Effector memory CD8-positive, alpha-beta T cell (primary cell): ENCODE measurements at places on chromosomes 1 and 21.

DNA sequence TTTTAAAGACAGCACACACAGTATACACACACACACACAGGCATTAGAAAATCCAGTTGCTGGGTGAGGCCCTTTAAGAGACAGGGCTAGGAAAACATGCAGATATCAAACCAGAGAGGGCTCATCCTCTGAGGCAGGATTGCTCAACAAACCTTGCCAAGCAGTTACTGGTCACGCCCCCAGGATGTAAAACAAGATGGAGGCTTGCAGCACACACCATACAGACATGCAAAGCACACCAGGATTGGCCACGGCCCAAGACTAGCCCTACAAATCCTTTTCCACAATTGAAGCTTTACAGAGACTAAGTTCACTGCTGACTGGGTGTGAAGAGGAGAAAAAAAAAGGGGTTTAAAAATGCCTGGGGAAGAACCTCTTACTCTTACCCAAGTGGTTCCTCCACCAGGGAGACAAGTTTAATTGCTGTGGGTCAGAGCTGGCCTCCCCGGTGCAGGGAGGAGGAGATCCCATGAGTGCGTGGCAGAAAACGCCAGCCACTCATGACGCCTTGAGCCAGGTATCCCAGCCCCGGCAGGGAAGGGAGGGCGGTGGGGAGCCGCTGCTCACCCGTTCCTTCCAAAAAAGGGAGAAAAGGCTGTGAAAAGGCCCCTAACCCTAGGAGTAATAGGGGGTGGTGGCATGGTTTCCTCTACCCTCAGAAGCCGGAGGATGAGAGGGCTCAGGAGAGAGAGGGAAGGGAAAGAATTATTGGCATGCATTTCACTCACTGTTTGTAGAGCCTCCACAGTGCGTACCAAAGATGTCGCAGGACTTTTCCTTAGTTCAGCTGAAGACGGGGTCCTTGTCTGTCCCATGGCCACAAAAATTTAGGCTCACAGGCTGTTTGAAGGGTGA, 594.6 kb upstream of the ZP4 start:
- no peak for DNase-seq

DNA sequence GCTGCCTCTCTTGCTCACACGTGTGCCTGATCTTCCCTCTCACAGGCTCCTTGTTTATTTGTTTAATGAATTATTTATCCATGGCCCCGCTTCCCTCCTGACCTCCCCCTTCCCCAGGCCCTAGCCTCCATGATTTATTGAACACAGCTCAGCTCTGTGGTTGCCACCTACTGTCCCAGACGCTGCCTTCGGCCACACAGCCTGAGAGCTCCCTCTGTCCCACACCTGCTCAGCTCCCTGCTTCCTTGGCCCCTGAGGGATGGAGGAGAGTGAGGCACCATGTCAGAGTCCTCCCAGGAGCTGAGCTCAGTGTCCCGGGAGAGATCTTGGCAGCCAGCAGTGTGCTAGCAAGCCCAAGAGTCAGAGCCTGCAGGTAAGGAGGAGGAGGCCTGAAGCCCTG, 3.1 kb upstream of the EFNA3 start:
- no peak for DNase-seq

GRCh38 chr21:15277466-15277865, 212.7 kb upstream of the NRIP1 start:
- no peak for DNase-seq

DNA sequence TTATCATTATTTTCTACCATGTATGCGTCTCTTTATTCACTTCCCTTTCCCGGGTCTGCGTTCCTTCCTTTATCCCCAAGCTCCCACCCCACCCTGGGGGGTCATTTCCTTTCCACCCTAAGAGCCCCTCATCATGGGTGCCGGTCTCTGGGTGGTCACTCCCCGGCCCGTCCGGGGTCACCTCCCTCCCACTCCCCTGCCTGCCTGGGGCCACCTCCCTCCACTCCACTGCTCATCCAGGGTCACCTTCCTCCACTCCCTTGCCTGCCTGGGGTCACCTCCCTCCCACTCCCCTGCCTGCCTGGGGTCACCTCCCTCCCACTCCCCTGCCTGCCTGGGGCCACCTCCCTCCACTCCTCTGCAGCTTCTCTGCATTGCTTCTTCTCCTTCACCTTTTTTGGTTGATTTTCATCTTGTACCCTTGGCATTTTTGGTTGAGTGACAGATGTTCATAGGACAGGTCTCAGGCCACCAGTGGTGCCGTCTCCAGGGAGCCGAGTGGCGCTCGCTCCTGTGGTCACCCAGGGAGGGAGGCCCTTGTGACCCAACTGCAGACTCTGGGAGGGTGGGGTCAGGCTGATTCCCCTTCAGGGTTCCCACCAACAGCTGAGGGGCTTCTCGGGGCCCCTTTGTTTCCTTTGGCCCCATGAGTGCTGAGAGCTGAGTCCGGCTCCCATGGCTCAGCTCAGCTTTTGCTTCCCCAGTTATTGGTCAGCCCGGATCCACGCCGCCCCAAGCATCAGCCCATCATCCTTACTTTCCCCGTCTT, 48.6 kb upstream of the PCBP3 start:
- DNase-seq: no peak

GRCh38 chr1:156726549-156727226, 1.6 kb upstream of the METTL25B start:
- peak; percentile 40 for DNase-seq

- no peak for DNase-seq
These were observed at the start of gene SV2A for GRCh38 chr1:149917571-149918144. Gene SV2A, minus strand, starts transcription at chr1:149917844. Its CDS starts 4,004 bp downstream, at chr1:149913840.

DNA sequence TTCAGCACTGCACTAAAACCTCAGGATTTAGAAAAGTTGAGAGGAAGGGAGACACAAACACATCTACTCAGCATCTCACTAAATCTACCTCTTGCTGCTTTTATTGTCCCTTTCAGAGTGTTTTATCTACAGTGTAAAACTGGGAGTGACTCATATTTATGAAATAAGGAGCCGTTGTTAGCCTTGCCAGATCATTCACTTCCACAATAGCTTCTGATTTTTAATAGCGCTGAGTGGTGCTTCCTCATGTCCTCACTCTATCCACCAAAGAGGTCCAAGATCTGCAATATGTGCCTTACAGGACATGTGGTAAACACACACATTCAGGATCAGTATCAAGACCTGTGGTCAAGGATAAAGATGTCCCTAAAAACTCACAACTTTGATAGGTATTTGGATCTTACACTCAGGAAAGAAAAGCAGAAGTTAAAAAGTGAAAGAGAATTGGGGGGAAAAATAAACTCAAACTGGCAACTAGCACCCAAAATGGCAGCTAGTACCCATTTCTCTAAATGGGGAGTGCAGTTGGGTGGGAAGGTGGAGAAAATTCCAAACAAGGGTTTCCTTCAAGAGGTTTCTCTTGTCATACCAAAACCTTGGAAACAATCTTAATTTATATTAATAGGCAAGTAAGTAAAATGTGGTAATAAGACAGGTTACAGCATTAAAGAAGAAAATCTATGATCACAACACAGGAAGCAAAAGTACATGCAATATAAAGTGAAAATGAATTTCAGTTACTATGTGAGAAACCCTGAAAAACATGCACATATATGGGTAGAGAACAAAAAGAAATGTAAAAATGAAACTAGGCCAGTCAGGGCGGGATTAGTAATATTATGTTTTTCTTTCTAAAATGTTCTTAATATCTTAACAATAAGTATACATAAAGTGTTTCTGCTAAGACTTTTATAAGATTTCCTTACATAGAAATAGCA, 15.9 kb downstream of the DUSP10 start:
- no peak for DNase-seq

DNA sequence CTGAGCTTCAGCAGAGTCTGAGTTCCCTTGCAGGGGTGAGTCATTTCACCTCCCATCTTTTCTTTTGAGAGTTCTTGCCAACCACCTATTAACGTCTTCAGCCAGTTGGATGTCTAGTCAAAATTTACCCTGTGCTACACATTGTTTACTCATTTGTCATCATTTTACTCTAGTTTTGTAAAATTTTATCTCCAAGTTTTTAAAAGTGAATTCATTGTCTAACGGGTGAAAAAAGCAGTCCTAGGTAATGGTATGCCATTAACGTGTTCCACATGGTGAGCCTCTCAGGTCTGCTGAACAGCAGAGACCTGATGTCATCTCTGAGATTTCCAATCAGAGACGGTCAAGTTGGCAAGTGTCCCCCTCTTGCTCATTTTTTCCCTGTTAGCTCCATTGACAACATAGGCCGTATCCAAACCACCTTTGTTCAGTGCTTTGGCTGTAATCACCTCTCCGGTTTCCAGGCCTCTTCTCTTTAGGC, 85.4 kb downstream of the TBX15 start:
- no peak for DNase-seq

DNA sequence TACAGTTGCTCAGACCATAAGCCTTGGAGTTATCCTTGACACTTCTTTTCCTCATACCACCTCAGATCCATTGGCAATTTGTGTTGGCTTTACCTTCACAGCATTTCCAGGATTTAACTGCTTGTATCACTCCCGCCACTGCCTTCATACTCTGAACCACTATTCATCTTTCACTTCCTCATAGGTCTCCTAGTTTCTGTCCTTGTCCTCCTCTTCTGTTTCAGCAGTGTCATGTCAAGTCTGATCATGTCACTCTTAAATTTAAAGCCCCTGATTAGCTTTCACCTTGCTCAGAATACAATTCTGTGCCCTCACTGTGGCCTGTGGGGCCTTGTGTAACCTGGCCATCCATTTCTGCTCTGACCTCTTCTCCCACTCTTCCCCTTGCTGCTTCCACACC, 34.7 kb upstream of the C1orf115 start:
- DNase-seq: no peak

GRCh38 chr1:232570007-232570406, 59.9 kb downstream of the SIPA1L2 start:
- no peak for DNase-seq

DNA sequence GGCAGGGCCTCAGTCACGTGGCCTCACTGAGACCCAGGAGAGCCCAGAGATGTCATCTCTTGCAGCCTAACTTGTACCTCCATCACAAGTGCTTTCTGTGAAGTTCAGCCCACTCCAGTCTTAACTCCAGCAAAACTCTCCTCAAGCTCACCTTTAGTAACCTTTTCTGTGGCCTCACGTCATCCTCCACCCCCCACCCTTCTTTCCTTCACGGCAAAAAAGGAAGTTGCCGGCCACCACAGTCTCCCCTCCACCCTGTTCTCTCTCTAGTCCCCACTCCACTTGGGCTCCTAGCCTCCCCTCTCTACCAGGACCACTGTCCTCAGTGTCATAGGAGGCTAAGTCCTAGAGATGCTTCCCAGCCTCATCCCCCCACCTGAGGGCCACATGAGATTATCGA, 106.9 kb downstream of the LACTBL1 start:
- no peak for DNase-seq

DNA sequence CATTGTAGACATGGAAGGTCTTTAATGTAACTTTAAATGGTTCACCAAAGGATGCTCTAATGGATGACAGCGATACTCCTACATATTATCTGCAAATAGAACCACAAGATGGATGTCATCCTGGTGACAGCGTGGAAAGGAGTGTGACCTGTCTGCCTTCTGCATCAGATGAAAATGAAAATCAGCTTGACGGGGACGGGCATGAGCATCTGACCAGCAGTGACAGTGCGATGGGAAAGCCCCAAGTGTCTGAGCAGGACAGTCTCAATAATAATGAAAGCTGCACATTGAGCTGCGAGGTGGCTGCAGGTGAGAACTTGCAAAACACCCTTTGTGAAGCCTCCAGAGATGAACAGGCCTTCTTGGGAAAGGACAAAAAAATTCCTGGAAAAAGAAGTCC, 25.2 kb downstream of the CNST start:
- DNase-seq: no peak

GRCh38 chr1:119659628-119660027, 11.6 kb upstream of the ZNF697 start:
- no peak for DNase-seq

- DNase-seq: peak; percentile 87
These were observed 18.9 kb downstream of the LDLRAP1 start for GRCh38 chr1:25562101-25562927.

DNA sequence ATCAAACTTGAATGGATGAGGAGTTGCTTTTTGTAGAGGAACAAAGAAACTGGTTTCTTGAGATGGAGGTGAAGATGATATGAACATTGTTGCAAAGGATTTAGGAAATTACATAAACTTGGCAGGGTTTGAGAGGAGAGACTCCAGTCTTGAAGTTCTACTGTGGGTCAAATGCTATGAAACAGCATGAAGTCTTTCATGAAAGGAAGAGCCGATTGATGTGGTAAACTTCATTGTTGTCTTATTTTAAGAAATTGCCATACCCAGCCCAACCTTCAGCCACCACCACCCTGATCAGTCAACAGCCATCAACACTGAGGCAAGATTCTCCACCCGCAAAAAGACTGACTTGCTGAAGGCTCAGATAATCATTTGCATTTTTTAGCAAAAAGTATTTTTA, 52.2 kb downstream of the SIPA1L2 start:
- DNase-seq: no peak

- no peak for DNase-seq
These were observed 55.3 kb downstream of the NDUFS5 start for GRCh38 chr1:39081271-39082009.

GRCh38 chr1:63913533-63913932, 139.7 kb downstream of the ROR1 start:
- DNase-seq: no peak

DNA sequence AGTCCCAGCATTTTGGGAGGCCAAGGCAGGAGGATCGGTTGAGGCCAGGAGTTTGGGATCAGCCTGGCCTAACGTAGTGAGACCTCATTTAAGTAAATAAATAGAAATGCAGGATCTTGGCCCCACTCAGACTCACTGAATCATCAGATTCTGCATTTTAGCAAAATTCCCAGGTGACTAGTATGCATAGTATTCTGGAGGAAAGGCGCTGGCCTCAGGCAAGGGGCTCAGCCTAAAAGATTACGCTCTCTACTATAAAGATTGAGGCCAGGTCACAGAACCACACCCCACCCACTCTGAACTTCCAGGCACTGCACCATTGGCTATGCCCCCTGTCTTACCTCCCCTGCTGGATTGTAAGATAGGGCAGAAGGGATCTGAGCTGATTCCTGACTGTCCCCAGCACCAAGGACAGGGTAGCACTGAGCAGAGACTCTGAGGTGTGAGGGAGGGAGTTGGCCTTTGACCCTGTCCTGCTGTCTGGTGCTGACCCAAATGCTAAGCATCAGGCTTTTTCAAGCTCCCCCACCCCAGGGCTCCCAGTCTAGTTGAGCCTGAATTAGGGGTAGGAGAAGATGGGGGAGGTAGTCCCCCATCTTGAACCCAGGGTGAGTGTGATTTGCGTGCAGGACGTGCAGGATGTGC, 2.7 kb downstream of the FOXE3 start:
- DNase-seq: no peak

- no peak for DNase-seq
These were observed 19.0 kb downstream of the MPZ start for GRCh38 chr1:161290779-161291178.

GRCh38 chr21:45179568-45180245, 105.3 kb downstream of the ADARB1 start:
- no peak for DNase-seq

DNA sequence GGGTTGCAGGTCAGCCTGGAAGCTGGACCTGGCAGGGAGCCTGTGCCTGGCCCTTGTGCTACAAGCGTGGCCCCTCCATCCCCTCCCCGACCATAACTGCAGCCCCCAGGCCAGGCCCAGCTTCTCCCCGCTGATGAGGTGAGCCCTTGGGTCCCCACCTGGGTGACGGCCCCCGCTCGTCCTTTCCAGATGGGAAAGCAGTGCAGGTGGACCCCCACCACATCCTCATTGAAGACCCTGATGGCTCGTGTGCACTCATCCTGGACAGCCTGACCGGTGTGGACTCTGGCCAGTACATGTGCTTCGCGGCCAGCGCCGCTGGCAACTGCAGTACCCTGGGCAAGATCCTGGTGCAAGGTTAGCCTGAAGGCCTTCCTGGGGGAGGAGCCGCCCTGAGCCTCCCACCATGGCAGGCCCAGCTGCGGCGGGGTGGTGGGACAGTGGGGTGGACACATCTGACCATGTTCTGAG, 56.9 kb downstream of the TRIM11 start:
- DNase-seq: no peak
